ENCODE measurements at places on chromosomes 3 and 15.

GRCh38 chr3:88209356-88209755, 59.6 kb downstream of the C3orf38 start:
- DNase-seq, result no peak

DNA sequence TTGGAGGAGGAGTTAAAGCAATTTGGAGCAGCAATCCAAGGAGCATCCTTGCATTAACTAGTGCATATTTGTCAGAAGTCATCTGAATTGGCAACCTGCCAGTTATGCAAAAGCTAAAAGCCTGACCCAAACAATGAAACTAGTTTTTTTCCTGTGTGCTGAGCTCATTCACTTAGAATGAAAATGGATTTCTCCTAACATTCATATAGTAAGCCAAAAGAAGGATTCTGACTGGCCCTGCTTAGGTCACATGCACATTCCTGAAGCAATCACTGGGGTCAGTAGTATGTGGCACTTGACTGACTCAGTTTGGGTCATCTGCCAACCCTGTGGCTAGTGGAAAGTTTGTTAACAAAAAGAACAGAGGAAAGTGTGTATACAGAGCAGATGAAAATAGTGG, 30.5 kb downstream of the OXSM start:
- peak; percentile 63 for DNase-seq

GRCh38 chr3:16945330-16945729, 60.6 kb downstream of the PLCL2 start:
- DNase-seq, result no peak

GRCh38 chr3:125062904-125063618, 7.3 kb upstream of the HEG1 start:
- DNase-seq, result no peak

DNA sequence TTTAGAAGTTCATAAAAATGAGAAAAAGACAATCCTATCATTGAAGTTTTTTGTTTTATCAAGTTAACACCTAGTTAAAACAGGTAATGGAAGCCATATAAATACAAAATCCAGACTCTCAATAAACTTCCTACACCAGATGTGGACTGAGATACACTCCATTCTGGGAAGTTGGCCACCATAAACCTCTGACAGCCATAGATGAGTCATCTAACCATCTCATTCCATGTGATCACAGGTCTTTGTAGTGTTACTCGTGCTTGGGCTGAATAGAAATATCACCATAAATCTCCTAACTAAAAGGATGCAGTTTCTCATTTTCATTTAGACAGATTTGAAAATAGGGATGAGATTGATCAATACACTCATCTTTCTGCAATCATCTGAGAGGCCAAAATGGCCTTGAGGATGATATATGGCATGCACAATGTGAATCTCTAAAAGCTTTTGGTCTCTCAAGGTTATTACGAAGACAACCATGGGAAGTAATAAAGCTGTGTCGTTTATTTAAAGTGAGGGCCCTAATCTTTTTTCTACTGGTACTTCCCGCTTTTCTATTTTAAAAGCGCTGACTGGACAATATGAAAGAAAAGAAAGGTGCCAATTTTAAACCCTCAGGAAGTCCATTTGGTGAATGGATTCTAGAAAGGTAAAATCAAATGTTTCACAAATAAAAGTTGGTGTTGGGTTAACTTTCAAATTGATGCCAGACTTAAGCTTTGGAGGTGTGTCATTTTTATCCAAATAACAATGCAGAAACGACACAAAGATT, 155.5 kb downstream of the POLR2M start:
- peak; percentile 27 for DNase-seq

DNA sequence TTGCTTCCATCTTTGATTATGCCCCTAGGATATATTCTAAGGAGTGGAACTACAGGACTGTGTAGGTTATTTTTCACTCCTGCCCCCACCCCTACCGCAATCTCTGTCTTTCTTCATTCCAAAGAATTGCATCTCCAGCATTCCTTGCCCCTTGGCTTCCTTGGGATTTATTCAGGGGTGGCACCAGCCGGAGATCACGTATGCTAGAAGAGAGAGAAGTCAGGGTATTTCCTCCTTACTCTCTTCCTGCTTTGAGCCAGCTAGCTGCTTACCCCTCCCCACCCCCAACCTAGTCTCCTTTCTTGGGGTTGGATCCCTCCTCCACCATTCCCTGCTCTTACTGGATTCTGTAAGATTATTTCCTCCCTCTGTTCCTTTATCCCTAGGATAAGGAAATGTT, 35.0 kb upstream of the DENND4A start:
- DNase-seq, result no peak

DNA sequence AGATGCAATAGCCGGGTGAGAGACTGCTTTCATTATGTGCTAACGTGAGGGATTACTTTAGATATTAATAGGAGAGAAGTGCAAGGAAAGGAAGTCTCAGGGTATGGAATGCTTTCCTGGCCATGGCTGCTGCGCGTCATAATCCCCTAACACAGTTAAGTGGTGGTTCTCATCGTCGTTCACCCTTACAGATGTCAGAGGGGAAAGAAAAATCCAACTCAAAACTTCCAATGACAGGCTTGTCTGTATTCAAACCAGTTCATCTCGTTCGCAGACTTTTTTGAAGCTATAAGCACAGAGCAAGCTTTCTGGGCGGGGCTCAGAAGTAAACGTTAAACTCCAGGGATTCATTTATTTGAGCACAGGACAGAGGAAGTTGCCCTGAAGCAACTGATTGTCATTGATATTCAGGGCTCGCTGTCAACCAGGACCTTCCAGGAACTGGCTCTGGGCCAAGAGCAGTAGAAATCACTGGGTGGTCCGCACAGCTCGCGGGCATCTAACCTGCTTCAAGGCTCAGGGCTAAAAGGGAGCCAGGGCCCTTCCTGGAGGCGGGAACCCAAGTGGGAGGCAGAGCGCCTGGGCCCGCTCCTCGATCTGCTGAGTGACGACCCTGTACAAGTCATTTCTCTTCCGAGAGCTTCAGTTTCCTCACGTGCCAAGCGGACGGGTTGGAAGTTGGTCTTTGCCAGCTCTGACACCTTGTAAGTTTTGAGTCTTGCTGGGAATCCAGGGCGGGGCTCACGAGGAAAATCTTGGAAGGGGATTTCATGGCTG, 1.1 kb upstream of the LPP start:
- DNase-seq, result no peak

DNA sequence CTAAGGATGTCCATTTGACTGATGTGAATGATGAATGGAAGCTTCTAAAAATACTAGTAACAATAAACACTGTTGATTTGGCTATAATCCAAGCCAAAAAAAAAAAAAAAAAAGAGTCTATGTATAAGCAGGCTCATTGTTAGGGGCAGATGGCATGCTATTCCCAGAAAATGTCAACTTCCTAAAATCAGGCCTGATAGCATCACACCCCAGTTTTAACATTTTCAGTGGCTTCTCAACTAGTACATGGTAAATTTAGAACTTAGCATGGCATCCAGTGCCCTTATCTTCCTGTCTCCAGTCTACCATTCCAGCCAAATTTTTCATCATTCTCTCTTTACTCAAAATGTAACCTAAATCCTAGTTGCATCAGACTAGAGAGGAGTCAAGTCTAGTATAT, 288.2 kb upstream of the ZNF385D start:
- no peak for DNase-seq

DNA sequence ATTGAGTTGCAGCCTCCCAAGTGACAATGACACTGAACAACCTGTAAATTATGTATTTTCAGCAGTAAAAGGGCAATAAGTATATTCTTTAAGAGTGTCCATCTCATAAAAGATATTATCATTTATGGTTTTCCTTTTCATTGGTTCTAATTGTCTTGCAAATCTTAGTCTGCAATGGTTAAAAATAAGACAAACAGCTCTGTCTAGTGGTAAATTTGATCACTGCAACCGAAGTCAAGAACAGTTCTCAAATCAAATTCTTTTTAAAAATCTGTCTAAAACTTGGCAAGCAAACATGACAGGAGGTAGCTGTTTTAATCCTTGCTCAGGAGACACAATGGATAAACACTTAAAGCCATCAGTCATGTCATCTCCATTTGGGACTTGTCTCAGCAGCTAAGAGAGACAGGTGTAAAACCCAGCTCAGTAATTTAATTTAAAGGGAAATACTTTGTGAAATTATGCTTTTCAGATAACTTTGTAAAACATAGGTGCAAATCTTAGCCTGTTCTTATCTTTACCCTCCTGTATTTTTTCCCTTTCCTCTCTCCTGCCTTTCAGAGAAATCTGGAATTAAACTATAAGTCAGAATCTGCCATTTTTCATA, 150.3 kb upstream of the ARHGEF26 start:
- DNase-seq, result peak; percentile 3

- peak; percentile 72 for DNase-seq
Measured at GRCh38 chr3:190385731-190386688, 2.0 kb upstream of the CLDN16 start.

DNA sequence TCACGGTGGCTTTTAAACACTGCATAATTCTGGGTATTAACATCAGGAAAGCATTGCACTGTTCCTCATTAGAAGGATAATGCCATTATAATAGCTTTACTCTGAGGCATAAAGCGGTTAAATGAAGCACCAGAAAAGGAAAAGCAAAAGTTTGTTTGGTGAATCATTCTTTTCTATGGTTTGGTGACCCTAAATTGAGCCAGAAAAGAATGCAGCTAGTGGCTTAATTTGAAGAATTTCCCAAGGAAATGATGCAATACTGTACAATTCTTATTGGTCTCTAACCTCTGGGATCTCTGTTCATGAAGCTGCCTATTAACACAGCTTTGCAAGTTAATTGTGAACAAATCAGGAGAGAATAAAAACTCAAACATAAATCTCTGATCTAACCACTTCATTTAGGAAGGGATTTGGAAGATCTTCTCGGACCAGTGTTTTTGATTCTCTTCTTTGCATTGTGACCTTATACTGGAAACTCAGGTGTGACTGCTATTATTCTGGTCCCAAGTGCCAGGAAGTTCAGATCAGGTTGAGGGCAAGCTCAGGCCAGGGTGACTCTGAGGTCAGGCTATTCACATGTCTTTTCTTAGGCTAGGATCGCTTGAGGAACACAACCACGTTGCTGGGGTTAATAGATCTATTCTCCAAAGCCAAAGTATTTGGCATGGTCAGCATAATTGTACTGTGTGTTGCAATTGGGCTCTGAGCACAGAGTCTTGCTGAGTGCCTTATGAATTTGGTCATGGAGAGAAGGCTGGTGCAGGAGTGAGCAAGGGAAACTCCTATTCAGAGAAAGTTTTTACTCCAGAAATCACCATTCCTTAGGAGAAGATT, 11.3 kb upstream of the DLG1 start:
- DNase-seq, result peak; percentile 77

GRCh38 chr3:66723231-66723630, 222.4 kb upstream of the LRIG1 start:
- peak; percentile 6 for DNase-seq
